Subcutaneous adipose tissue (tissue), 4 donors: ENCODE measurements at places on chromosomes 2 and 18. TPM values are rescaled to one million over a fixed set of nuclear protein-coding genes. Genes with fewer than 3 reads are reported as not detected.

The ST6GAL2 gene
- not detected for total RNA-seq

The CPO gene
- 1.2 TPM for total RNA-seq

The FOXI3 gene
- total RNA-seq, result not detected

The MC5R gene
- total RNA-seq, result not detected

The RAB6C gene
- not detected for total RNA-seq

The CYTIP gene
- total RNA-seq, result 47.8 TPM

The CRIM1 gene
- 269 TPM for total RNA-seq

The LYPD1 gene
- not detected for total RNA-seq

The ANKRD53 gene
- 3.5 TPM for total RNA-seq

The CDH2 gene
- total RNA-seq, result 0.49 TPM

The CHST9 gene
- not detected for total RNA-seq

The CXCR1 gene
- not detected for total RNA-seq

The GAREM1 gene
- total RNA-seq, result 18.1 TPM

The SEMA4F gene
- 3.4 TPM for total RNA-seq

The ALS2 gene
- 14.4 TPM for total RNA-seq

The SOCS6 gene
- total RNA-seq, result 18.2 TPM

The FOXD4L1 gene
- not detected for total RNA-seq

The CMPK2 gene
- total RNA-seq, result 17.1 TPM

The ANKRD29 gene
- total RNA-seq, result 13.7 TPM

The ALK gene
- 0.85 TPM for total RNA-seq

The CNTNAP5 gene
- not detected for total RNA-seq

The DPP10 gene
- total RNA-seq, result not detected

The UGT1A4 gene
- not detected for total RNA-seq

The ARHGAP28 gene
- total RNA-seq, result 15.3 TPM

The MAP3K19 gene
- not detected for total RNA-seq

The CLEC4F gene
- total RNA-seq, result not detected

The IGFBP2 gene
- total RNA-seq, result 50.5 TPM

The SERPINB5 gene
- not detected for total RNA-seq

The DNAJC10 gene
- 61.5 TPM for total RNA-seq

The PTPRN gene
- not detected for total RNA-seq

The CWC22 gene
- 23.6 TPM for total RNA-seq

The ACTG2 gene
- 0.51 TPM for total RNA-seq

The CHRNA1 gene
- total RNA-seq, result not detected

The AQP12A gene
- total RNA-seq, result not detected

The IL36A gene
- not detected for total RNA-seq

The COLEC11 gene
- 3.1 TPM for total RNA-seq

The MALL gene
- 8.0 TPM for total RNA-seq

The MSTN gene
- 1.2 TPM for total RNA-seq

The POTEF gene
- not detected for total RNA-seq

The LIMS3 gene
- total RNA-seq, result 0.94 TPM
